ENCODE measurements at places on chromosomes 7 and 10.
A peak's percentile ranks its signal among the peaks of the same experiment; 100 is the strongest.

DNA sequence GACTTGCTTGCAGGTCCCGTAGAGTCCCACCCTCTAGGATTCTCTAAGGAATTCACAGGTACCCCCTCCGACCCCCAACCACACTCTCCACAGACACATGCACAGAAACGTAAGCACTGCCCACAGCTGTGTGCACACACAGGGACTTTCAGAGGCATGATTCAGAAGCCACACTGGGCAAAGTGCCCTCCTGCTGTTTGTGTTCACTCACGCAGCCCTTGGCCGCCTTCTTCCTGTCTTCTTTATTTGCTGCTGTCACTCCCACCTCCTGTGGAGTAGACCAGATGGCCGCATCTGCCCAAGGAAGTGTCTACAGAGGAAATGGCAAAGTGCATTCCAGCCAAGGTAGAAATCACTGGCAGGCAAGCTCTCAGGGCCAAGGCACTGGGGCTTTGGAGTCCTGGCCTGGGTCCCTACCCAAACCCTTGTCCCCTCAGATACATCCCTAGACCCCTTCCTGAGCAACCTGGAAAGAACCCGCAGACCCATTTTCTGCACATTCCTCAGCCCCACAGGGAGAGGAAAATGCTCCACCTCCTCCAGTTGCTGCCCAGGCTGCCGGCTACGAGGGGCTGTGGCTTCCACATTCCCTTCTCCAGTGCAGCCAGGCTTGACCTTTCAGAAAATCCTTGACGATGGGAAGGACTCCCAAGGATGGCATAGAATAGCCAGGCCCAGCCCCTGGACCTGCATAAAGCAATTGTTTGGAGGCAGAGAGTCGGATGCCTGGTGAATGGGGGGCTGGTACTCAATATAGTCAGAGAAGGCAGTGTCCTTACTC lies 21.6 kb upstream of the GIMAP8 start:
- DNase-seq, result peak; percentile 50

DNA sequence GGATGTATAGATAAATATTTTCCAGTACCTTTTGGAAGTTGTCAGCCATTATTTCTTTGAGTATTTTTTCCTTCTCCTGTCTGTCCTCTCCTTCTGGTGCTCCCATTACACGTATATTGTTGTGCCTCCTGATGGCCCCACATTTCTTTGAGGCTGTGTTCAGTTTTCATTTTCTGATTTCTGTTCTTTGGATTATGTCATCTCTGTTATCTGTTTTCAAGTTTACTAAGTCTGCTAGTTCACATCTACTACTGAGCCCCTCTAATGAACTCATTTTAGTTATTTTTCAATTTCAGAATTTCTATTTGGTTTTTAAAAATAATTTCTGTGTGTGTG lies 16.3 kb downstream of the RBM33 start:
- no peak for DNase-seq

GRCh38 chr7:30321089-30321881 lies 36.9 kb downstream of the ZNRF2 start:
- no peak for DNase-seq

GRCh38 chr10:122062831-122063674 lies 74.1 kb downstream of the TACC2 start:
- no peak for DNase-seq

DNA sequence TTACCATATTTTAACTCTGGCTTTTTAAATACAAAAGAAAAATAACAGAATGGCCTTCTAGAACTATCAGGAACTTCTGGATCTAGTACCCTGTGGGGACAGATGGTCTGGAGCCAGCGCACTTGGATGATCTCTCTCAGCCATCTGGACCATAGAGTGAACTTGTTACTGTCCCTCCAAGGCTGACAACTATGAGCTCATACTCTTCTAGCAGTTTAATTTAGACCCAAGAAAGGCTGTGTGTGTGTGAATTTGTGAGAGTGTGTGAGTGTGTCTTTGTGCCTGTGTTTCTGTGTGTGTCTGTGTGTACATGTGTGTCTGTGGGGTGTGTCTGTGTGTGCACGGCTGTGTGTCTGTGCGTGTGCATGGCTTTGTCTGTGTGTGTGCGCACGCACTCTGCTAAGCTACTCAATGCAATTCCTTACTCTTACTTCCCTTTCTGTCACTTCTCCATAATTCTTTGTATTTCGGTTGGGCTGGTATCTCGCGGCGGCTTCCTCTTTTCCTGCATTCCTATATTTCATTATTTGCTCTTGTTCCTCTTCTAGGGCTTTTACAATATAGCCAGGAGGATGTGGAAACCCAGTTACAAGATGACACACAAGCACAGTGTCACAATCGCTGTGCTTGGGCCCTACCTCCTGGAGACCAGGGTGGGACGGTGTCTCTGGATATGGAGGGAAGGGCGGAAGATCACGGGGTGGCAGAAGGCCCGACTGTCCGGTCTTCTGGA lies 51.9 kb downstream of the IKZF1 start:
- no peak for DNase-seq

DNA sequence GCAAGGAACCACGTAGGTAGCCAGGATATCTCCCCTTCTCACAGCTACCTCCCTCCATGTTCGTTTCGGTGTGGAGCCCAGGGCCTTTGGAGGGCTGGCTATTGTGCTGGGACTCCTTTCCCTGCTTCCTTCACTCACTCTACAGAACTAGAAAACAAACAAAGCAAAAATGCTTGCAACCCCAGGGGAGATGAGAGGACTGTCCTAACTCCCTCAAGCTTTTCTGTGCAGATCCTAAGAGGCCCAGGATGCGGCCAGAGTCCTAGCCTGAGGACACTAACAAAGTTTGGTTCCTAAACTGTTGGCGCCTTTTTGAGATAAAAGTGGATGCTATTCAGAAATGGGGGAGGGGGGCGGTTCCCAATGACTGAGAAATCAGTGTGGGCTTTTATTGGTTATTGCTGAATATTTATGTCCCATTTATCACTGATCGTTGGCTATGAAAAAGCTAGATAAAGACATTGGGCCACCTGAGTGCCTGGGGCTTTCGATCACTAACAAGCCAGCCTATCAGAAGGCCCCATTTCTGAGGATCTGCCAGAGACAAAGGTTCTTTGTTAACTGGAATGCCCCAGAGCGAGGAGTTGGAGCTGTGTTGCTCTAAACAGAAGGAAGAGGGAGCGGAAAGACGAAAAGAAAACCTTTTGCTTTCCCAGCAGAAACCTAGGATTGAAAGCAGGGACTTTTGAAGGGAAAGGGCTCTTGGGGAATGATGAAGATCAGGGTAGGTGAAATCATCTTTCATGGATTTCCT lies 95.2 kb upstream of the EGR2 start:
- no peak for DNase-seq

- DNase-seq, result no peak
Measured at GRCh38 chr7:44063547-44063893, 1.8 kb downstream of the PGAM2 start.

DNA sequence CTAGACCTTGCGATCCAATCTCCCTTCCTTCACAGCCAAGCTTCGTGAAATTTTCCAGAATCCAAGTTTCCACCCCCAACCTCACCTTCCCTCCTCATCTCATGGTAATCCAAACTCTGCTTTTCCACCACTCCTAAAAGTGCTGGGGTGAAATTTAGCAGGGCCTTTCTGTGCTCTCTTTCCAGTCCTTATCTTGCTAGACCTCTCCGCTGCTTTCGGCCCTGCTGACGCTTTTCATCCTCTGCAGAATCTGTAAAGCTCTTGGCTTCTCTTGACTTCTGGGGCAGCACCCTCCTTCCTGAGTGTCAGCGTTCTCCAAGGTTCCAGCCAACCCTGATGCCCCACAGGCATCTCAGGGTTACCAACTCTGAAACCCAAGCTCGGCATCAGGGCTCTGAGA lies 7.7 kb downstream of the PLAC9 start:
- no peak for DNase-seq

GRCh38 chr10:113278664-113279063 lies 274.2 kb upstream of the HABP2 start:
- DNase-seq, result no peak

- no peak for DNase-seq
Measured at GRCh38 chr7:88399696-88400240, 93.1 kb upstream of the STEAP4 start.

DNA sequence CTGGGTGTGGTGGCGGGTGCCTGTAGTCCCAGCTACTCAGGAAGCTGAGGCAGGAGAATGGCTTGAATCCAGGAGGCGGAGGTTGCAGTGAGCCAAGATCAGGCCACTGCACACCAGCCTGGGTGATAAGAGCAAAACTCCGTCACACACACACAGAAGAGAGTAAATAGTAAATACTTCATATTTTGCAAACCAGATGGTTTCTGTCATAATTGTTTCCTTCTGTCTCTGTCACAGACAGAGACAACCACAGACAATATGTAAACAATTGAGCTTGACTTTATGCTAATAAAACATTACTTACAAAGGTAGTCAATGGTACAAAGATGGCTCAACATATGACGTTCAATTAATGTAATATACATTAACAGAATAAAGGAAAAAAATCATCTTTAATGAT lies 83.7 kb downstream of the JMJD1C start:
- no peak for DNase-seq

- no peak for DNase-seq
Measured at GRCh38 chr7:32025381-32026082, 44.7 kb downstream of the PDE1C start.

DNA sequence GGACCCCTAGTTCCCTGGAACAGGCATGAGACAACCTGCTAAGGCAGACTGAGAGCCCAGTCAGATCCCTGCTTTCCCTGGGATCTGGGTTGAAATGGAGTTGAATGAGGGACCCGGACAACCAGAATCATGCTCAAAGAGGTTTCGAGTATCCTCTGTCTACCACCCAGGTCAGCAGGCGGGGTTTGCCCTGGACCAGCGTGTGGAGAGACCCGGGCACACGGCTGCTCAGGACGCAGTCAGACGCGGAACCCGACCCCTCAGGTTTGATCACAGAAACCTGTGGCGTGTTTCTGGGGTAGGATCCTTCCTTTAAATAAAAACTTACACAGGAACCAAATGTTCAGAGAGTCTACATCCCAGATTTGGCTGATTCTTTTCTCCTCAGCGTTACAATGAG lies 330.6 kb downstream of the PTPRN2 start:
- no peak for DNase-seq

DNA sequence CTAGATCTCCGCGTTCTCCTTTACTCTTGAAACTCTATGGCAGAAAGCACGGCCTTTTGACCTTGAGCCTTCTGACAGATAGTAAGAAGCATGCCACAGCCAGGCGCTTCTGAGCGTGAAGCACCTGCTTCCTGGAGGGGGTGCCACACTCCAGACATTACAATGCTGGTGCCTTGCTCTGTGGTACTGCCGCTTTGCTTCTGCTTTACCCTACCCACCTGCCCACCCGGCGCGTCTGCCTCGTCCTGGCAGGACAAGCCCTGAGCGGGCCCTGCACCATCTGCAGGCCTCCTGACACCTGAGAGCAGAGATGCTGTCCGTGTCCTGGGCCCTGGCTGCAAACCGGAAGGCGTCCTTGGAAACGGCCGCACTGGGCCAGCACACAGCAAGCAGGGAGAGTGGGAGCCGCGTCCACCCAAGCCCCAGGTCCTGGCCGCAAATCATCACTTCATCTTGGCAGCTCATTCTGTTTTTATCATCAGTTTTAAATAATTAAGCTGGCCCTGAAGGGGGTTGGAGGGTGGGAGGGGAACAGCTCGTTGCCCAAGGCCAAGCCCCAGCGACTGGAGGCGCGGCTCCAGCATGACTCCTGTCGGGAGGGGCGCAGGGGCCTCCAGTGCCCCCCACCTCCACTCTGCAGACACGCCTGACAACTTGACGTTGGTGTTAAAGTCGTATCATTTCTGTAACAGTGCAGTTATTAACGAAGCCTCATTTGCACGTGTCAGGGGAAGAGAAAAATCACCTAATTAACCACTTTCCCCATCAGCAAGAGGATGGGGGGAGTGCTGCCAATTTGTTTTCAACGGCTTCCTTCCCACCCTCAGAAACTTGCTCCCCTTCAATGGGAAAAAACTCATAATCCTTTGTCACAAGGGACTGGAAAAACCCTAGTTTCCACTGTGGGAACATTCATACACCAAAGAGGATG lies 132.2 kb downstream of the MAD1L1 start:
- DNase-seq, result peak; percentile 43

DNA sequence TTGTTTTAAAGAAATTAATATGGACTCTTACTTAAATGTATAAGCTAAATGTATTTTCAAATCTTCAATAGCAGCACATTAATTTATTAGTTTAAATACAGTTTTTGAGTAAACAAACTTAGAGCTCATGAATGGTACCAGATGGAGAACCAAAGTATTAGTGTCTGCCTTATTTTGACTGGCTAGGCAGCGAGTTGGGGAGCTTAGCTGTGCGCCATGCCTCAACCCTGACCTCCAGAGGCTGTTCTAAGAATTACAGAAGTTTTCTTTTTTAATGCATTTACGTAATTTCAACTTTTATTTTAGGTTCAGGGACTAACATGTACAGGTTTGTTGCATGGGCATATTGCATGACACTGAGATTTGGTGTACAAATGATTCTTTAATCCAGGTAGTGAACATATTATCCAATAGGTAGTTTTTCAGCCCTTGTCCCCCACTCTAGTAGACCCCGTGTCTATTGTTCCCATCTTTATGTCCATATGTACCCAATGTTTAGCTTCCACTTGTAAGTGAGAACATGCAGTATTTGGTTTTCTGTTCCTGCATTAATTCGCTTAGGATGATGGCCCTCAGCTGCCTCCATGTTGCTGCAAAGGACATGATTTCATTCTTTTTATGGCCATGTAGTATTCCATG lies 166.8 kb downstream of the IQUB start:
- DNase-seq, result peak; percentile 7

GRCh38 chr10:67780759-67781538 lies 57.0 kb downstream of the DNAJC12 start:
- DNase-seq, result no peak

DNA sequence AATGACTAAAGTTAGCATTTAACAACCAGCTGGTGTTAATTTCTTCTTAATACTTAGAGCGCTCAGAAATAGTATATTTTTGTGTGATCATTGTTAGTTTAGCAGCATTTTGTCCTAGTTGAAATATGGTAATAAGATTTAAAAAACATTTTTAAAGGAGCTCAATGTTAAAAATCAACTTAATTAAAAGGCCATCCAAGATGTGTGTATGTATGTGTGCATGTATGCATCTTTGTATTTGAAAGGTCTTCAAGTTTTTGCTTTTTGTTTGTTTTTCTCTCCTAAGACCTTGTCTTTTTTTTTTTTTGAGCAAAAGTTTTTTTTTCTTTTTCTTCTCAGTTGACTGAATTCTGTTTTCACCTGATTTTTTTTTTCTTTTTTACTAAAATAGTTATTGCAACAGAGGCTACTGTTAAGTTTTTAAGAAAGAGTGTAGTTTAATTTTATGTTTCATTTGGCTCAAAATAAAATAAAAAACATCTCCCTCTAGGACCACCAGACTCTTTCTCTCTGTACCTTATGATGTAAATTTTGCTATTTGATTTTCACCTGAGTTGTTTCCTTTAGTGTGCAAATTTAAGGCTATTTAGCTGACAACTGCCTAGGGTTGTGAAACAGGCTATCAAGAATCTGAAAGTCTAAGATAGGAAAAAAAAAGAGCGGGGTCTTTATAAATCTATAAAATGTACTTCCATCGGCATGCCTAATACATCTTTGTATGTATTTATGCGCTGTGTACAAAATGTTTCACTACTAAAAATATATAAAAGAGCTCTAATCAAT lies 76.4 kb upstream of the C1GALT1 start:
- DNase-seq, result no peak

DNA sequence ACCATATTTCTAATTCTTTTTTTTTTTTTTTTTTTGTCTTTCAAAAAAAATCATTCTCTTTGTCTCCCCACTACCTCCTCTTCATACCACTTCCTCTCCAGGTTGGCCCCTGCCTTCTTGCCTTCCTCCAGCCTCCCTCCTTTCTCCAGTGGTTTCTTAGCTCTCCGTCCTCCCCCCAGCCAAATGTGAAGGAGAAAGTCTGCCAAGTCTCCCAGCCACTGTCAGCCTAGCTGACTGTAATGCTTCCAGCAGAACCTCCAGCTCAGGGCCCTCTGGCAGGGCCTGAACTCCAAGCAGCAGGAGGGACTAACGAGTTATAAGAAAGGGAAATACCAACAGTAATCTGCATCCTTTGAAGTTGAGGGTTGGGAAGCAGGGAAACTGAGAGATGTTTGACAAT lies 35.5 kb upstream of the BICC1 start:
- DNase-seq, result no peak

All from stimulated activated naive CD8-positive, alpha-beta T cell treated with anti-CD3 and anti-CD28 coated beads, Interleukin-15, Interleukin-2, amounts not matched to agents 100 U/mL and 50 U/mL, for 24 hours (primary cell).